ENCODE measurements at places on chromosomes 5 and 9.

DNA sequence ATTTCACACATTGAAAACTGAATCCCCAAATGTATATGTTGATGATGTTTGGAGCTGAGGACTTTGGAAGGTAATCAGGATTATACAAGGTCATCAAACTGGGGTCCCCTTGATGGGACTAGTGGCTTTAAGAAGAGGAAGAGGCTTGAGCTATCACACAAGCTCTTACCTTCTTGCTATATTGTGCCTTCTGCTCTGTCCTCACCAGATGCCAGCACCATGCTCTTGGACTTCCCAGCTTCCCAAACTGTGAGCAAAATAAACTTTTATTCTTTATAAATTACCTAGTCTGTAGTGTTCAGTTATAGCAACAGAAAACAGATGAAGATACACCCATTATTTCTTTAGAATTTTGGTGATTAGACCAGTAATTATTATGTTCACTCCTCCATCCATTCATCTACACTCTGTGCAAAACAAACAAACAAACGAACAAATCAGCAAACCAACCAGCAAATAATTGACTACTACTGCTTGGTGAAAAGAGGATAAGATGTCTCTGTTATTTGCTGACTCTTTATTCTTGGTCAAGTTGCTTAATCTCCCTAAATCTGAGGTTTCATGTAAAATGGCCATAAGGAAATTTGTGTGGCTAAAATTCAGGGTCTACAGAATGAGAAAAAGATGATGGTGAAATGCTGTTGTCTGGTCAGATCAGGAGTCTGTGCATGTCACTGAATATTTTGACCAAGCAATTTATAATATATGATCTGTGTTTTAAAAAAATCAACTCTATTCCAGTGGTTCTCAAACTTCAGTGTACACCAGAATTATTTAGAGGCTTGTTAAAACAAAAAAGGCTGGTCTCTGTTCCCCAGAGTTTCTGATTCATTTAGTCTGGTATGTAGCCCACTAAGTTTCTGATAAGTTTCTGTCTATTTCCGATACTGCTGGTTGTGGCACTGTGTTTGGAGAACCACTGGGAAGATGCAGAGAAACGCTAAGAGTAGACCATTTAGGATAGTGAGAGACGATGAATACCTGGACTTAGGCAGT is 854.1 kb downstream of the MAT2B start:
- DNase-seq, result no peak

GRCh38 chr5:126499853-126500342 is 76.7 kb downstream of the GRAMD2B start:
- DNase-seq, result no peak

- no peak for DNase-seq
Observed at GRCh38 chr5:78005021-78005785, 229.1 kb upstream of the TBCA start.

DNA sequence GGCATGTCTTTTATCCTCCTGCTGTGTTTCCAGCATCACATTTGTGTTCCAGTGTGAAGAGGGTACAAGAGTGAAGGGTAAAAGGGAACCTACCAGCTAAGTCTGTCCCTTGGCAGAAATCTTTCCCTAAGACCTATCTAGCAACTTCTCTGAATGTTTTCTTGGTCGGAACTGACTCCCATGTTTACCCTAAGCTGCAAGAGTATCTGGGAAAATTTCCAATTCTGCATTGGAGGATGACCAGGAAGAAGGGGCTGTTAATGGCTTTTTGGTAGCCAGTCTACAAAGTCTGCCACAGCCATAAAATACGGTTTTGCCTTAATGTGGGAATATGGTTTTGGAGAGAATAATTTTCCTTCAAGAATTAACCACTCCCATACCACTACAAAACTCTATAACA is 75.1 kb downstream of the MAST4 start:
- DNase-seq, result no peak

GRCh38 chr9:133059623-133060022 is 2.2 kb upstream of the CEL start:
- no peak for DNase-seq

DNA sequence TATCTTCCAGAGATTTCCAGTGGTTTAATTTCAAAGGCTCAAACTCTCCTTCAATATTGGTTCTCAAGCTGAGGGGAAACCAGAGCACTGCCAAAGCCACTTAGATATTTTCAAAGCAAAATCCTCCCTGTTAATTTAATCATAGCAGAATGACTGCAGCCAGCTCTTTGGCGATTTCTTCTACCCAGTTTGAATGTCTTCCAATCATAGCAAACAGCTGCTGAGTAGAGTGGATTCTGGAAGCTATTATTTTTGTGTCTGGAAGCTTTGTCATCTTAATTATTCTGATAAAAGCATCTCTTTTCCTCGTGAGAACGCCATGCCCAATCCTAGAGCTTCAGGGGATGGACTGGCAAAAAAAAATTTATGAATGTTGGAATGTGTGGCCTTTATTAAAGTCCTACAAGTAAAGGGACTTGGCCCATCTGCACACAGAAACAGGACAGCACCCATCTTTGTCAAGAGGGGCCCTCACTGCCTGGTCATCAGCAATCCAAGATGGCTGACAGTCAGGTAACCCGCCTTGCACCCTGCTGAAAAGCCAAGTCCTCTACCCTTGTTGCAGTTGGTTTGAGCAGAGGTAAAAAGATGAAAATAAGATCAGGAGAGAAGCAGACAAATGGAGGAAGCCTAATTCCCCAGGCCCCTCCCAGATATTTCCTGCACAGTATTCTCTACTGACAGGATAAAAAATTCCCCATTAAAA is 125.1 kb downstream of the SUSD1 start:
- no peak for DNase-seq

DNA sequence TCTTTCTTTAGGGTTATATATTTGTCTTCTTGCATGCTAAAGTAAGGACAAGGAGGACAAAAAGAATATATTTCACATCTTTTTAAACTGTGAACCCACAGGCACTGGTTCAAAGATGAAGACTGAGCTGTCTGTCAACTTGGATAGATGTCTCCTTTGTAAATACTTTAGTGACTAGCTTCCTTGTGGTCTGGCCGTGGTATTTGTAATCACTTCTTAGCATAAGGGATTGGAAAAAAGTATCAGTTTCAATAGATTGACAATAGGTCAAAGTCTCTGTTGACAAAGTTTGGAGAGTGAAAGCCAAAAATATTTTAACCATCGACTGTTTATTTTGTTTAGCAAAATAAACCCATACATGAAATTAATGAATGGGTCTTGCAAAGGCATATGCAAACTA is 91.4 kb downstream of the TMEM167A start:
- DNase-seq, result no peak

GRCh38 chr5:89374144-89374784 is 491.3 kb upstream of the MEF2C start:
- no peak for DNase-seq

DNA sequence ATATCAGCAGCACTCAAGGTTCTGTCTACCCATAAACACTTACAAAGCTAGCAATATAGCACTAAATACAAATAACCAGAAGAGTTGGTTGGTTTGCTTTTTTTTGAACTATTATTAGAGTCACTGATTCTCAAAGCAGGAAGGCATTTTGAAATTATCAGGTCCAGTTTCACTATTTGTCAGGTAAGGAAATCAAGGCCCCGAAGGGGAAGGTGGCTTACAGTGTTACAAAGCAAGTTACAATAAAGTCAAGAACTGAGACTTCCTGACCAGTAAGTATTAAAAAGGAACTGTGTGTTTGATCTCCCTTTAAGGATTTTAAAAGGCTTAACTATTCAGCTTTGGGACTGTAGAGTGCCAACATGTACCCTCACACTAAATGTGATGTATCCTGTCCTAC is 10.8 kb downstream of the C5orf15 start:
- DNase-seq, result no peak

- no peak for DNase-seq
Observed at GRCh38 chr5:104734046-104734445, 1171.5 kb upstream of the NUDT12 start.

DNA sequence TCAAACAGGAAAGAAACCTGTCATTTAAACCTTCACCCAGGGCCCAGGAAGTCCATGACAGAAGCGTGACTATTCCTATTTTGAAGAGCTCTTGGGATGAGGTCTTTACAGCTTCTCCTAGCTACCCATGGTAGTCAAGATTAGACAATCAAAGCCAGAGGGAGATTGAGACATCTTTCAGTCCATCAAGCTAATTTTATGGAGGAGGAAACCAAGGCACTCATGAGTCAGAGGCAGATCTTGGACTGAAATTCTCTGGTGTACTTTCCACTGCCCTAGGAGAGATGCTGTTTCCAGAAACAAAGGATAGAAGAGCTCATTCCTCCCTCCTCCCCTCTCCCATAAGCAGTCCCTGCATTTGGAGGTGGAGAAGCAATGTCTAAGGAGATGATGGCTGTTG is 9.2 kb downstream of the TNFSF8 start:
- no peak for DNase-seq

DNA sequence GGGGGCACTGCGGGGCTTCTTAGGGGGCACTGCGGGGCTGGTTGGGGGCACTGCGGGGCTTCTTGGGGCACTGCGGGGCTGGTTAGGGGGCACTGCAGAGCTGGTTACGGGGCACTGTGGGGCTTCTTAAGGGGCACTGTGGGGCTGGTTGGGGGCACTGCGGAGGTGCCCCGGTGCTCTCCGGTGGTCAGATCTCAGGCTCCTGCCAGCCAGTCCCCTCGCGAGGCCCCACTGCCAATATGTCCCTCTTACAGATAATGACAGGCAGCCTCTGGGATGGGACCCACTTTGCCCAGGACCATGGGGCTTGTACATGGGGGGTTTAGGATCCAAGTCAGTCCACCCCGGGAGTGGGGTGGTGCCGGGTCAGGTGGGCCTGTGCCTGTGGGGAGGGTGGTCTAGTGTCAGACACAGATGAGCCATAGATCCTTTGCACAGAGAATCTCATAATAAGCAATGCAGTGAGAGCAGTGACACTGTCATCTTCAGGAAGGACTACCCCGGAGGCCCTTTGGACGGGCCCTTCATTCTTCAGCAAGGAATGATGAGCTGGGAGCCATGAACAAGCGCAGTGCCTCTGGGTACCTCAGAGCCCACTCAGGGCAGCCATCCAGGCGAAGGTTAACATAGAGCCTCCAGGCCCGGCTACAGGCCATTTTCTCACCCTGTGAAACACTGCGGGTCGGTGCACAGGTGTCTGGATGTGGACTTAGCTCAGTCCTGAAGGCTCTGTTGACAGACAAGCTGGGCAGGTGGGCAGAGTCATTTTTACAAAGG is 38.2 kb downstream of the COL5A1 start:
- DNase-seq, result no peak

- DNase-seq, result no peak
Observed at GRCh38 chr5:159061179-159061796, 38.4 kb downstream of the EBF1 start.

GRCh38 chr5:180454752-180455151 is 39.4 kb upstream of the CNOT6 start:
- DNase-seq, result no peak

DNA sequence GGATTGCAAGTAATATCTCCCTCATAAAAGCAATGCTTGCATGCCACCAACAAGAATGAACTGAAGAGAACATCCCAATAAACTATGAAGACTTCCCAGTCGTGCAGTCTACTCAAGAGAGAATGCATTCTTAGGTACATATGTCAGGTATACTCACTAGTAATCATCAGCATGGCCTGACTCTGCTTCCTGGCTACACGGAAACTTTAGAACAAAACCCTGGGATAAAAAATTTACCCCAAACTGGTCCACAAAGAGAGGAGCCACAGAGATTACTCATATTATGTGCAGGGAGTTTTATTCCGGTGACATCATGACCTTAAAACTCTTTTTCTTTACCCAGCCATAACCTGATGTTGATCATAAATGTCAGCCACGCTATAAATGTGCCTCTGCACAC is 57.5 kb upstream of the PAPPA start:
- DNase-seq, result no peak

- DNase-seq, result no peak
Observed at GRCh38 chr5:128487041-128487440, 51.0 kb downstream of the FBN2 start.

DNA sequence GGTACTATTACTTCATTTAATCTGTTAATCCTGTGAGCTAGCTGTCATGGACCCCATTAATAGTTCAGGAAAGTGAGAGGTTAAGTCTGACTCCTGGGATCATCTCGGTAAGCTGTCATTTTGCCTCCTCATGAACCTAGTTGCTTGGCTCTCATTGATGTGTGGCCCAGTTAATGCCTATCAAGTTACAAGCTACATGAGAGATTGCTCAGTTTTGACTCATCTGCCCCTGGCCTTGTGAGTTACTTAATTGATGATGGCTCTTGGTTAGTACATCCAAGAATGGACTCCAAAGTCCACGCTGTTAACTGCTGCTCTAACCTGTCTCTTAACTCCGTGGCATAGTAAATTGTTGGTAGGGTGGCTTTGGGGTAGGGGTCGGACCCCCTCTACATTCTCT is 23.9 kb downstream of the LARP1 start:
- no peak for DNase-seq

DNA sequence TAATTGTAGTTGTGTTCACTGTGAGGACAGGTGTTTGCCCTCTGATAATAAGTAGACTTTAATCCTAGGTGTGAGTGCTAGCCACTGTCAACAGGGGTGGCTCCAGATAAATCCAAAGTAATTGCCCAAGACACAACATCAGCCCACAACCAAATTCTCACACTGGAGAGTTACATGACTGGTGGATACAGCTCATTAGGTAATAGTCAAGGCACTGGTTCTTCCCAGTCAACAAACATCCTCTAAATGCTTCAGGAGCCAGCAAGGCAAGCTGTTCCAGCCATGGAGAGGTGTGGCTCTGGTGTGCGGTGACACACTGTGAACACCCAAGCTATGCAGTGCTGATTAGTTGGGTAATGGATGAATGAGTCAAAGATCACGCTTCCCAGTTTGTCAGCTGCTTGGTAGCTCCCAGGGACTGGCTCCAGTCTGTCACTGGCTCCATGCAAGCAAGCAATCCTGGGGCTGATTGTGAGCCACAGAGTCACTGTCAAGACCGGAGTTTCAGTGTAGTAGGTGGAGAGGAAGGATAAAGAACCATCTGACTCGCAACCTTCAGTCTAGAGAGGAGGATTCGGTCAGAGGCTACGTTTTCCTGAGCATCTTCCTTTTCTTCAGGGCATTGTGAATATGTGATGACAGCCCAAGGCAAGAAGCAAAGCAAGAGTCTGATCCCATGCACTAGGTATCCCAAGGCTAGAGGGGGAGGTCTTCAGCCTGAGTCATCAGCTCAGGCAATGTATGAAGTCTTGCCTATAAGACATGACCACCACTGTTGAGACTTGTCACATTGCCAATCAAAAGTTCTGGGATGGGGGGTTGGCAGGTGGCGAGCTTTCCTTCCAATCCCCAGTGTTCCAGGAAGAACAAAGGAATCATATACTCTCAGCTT is 63.1 kb downstream of the UGCG start:
- no peak for DNase-seq

DNA sequence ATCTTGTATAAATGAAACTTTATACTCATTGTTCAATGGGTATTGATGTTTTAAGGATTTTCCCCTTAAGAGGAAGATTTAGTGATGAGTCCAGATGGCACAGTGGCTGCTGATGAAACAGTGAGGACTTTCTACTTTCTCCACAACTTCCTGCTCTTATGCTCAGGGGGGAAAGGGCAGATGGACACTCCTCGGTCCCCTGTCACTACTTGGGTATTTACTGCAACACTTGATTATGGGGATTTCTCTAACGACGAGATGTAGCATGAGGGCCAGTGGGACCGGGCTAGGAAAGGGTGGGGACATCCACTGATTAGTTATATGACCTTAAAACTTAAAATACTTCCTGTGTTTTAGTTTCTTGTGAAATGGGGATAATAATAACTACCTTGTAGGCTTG is 146.1 kb upstream of the HMHB1 start:
- no peak for DNase-seq

GRCh38 chr9:130138791-130139190 is 33.4 kb upstream of the NCS1 start:
- no peak for DNase-seq
